ENCODE measurements at places on chromosomes 5 and 9.

DNA sequence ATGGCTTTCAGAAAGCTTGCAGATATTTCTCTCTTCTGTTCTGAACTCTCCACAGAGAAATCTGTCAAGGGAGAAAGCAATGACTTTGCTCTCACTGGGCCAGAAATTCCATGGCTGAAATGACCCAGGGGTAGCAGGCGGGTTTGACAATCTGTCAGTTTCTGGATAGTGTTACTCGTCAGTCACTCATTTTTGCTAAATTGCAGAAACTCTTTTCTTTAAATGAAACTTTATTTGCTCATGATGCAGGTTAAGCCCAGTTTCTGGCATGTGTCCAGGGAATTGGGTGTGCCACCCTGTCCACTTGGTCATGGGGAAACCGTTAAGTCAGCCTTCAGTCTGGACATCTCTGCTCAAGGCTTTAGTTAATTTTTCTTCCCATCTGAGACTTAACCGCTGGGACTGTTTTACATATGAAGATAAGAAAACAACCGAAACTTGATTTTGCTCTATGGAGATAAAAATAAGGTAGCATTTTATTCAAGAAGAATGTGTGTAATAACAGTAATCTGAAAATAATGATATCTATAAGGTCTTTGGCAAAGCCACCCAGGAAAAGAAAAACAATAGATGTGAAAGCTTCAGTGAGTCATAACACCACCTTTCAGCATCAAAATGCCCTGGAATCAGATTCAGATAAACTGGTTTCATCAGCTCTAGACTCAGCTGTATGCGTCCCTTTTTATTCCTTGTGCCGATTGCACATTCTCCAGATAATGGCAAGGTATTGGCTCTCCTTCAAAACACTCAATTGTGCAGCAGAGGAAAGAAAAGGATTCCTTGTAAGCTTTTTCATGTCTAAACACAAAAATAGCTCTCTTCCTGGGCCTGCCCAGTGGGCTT lies 308.3 kb downstream of the ZSWIM6 start:
- DNase-seq, result no peak

- DNase-seq, result no peak
Observed at GRCh38 chr9:35639631-35640030, 11.1 kb downstream of the SIT1 start.

DNA sequence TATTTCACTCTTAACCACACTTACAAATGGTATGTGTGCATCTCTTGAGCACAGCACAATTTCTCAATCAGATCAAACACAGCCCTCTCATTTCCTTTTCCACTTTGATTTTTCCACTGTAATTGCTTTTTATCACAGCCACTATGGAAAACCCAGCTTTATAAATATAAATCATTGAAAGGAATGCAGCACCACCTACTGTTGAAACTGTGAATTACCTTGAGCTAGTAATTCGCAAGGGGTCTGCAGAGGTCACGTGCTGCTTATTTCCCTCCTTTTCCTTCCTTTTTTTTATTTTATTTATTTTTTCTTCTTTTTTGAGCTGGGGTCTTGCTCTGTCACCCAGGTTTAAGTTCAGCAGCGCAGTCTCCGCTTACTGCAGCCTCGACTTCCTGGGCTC lies 76.9 kb downstream of the CDH6 start:
- DNase-seq, result no peak

- DNase-seq, result no peak
Observed at GRCh38 chr5:161378701-161379100, 167.8 kb downstream of the GABRB2 start.

DNA sequence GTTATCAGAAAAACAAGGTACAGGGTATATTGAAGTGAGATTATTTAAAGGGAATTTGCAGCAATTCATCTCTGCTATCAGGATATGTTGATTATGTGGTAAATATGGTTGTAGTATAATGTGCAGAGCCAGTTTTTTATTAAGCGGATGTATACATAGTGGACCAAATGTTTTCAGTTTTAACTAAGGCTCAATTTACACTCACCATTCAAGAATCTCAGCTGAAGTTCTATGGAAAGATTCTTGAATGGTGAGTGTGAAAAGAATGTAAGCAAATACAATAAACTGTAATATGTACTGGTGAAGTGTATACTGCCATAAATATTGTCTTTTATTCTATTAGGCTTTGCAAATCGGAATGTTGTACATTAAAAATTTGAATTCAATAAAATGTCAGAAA lies 895.9 kb upstream of the CDH10 start:
- DNase-seq, result no peak

- DNase-seq, result peak; percentile 1
Observed at GRCh38 chr5:168104811-168105481, 186.5 kb upstream of the WWC1 start.

GRCh38 chr5:10009802-10010201 lies 239.9 kb downstream of the ATPSCKMT start:
- DNase-seq, result no peak

DNA sequence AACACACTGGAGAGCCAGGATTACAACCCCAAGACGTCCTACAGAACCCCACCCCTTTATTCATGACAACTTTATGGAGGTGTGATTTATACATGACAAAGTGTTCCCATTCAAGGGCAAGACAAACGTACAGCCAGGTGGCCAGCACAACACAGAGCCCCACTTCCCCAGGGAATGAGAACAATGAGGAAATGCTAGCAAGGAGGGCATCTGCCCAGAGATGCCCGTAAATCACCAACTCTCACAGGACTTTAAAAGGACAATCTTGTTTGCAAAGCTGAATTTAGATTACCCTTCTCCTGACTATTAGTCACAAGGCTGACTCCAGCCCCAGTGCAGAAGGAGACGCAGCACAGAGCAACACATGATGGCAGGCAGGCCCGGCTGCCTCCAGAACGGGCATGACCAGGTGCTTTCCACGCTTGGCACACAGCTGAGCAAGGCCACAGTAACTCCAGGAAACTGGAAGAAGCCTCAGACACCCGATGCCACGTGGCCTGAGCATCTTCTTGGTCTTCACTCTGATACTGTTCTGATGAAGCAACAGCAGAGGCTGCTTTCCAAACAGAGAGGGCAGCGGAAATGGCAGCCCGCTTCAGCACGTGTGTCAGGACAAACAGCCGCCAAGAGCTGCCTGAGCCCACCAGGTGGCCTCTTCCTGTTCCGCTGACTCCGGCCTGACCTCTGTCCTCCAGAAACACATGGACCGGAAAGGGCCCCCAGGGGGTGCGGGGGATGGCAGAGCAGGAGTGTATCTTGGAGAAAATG lies 51.4 kb downstream of the ROR2 start:
- DNase-seq, result no peak

- DNase-seq, result no peak
Observed at GRCh38 chr5:39441838-39442237, 17.1 kb upstream of the DAB2 start.

- DNase-seq, result no peak
Observed at GRCh38 chr5:33984671-33985124, at the start of gene SLC45A2. TSS of gene SLC45A2 (minus strand) at chr5:33984693. CDS start at chr5:33984583, 110 bp downstream.

GRCh38 chr9:90296539-90296938 lies 346.1 kb downstream of the DIRAS2 start:
- DNase-seq, result no peak

DNA sequence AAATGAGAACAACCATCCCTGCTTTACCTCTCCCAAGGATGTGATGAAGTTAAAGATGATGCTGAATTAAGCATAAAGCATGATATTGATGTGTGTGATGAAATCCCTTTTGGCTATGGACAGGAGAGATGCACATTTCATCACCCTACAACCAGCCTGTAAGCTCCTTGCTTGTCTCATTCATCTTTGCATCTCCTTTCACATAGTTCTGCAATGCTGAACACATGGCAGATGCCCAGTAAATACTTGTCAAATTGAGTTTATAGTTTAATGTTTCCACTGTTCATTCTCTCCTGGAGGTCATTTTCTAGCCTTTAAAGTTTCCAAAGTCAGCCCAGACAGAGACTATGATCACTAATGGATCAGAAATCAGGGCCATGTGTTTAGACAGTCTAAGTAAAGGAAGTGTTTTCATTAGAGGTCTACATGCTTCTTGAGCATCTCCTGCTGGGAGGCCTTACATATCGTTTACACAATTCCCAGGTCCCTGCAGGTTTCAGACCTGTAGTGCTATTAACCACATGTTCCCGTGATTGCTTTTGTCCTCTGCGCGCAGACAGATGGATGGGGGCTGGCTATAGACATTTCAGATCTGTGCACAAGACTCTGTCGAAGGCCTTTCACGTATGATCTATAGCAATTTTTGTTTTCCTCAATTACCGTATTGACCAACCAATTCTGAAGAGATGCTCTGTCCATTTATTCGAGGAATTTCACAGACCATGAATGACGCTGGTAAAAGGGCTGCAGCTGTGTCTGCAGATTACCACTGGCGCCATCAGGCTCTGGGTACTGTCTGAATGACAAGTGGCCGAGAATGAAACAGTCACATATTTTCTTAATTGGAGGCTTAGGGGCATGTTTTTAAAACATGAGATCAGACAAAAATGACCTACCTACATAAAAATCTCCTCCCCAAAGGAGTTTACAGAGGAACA lies 49.0 kb upstream of the CKMT2 start:
- no peak for DNase-seq

- DNase-seq, result no peak
Observed at GRCh38 chr5:16934123-16934522, 2.0 kb downstream of the MYO10 start.

GRCh38 chr9:129609486-129610212 lies 11.3 kb downstream of the C9orf50 start:
- peak; percentile 81 for DNase-seq

GRCh38 chr9:2377117-2377516 lies 244.5 kb upstream of the VLDLR start:
- no peak for DNase-seq

All from CD4-positive, alpha-beta T cell treated with Interferon alpha-2 for 1 hour (primary cell).